ENCODE measurements at places on chromosomes 1 and 21.

DNA sequence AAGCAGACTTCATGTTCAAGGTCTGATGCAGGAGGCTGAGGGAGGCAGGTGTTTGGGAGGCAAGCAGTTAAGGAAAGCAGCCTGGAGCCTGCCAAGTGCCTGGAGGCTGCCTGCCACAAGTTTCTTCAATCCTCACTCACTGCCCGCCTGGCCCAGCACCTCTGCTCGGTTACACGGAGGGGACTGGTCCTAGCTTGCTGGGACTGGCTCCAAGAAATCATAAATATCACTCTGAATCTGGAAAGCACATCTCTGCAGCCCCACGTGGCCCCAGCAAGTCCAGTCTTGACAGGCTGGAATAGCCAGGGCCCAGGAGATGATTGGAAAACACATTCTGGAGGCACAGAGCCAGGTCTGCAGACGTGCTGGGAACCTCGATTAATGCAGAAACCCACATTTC, 83.9 kb downstream of the BCAR3 start:
- DNase-seq, result no peak

- no peak for DNase-seq
These were observed 6.6 kb downstream of the TTC39A start for GRCh38 chr1:51323778-51324177.

GRCh38 chr1:230476622-230477003, 50.5 kb upstream of the PGBD5 start:
- no peak for DNase-seq

- no peak for DNase-seq
These were observed 4.5 kb downstream of the FHL3 start for GRCh38 chr1:38000529-38001455.

DNA sequence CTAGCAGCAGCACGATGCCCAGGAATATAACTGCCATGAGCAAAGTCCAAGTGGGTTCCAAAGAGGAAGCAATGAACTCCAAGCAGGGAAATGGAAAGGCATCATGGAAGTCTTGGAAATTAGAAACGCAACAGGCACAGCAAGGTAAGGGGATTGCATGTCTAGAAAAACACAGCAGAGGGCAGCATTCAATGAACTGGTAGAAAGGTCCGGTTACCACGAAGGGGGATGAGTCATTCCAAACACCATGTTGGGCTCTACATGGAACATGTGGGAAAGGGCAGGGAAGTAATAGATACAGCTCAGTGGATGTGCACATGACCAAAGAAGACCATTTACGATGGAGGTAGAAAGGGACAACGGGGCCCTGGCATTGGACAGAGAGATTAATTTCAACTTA, 36.4 kb downstream of the RXRG start:
- no peak for DNase-seq

- DNase-seq, result no peak
These were observed 14.1 kb downstream of the ENTREP3 start for GRCh38 chr1:155241069-155241679.

- DNase-seq, result no peak
These were observed 884.8 kb upstream of the B3GALT2 start for GRCh38 chr1:194071205-194071604.

DNA sequence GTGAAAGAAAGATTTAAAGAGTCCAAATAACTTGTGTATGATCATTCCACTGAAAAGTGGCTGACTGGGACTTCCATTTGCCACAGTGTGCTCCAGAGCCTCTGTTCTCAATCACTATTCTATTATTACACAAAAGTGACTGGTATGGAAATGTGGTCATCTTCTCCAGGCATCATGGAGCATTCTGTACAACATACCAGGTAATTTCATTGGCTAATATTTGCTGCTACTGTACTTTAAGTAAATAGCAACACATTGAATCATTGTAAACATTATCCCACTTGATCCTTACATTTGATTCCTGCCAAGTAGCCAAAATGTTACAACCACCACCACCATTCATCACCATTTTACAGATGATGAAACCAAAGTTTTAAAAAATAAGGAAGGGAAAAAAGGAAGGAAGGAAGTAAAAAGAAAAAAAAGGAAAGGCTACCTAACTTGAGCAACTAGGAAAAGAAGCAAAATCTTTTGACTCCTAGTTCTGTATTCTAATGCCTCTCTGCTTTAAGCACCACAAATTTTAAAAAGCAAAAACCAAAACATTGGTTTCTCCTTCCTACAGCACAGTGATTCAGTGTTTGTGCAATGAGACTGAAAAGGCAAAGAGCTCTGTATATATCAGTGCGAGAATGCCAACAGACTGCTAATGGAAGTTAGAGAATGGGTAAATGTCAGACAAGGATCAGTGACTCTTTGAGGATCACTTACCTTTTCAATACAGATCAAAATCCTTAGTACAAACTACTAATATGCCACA, 361.4 kb upstream of the PTBP2 start:
- no peak for DNase-seq

DNA sequence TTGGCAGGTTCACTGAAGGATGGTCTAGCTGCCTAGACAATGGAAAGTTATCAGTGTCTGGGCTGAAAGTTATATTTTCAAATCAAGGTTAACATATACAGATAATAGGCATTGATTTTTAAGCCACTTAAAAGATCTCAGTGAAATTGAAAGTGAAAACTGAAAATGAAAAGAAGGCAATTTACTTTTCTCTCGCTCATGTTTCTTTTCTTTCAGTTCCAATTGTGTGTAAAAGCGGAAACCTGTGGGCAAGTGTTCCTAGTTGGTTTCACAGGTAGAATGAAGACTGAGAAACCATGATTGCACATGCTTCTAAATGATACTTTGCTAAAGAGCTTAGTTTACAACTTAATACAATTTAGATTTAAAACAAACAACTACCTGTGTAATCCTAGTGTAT, 383.7 kb downstream of the ZP4 start:
- DNase-seq, result no peak

- DNase-seq, result no peak
These were observed 493.7 kb upstream of the PLXNA2 start for GRCh38 chr1:208737922-208738321.

GRCh38 chr1:88916883-88917282, 25.5 kb upstream of the GTF2B start:
- no peak for DNase-seq

DNA sequence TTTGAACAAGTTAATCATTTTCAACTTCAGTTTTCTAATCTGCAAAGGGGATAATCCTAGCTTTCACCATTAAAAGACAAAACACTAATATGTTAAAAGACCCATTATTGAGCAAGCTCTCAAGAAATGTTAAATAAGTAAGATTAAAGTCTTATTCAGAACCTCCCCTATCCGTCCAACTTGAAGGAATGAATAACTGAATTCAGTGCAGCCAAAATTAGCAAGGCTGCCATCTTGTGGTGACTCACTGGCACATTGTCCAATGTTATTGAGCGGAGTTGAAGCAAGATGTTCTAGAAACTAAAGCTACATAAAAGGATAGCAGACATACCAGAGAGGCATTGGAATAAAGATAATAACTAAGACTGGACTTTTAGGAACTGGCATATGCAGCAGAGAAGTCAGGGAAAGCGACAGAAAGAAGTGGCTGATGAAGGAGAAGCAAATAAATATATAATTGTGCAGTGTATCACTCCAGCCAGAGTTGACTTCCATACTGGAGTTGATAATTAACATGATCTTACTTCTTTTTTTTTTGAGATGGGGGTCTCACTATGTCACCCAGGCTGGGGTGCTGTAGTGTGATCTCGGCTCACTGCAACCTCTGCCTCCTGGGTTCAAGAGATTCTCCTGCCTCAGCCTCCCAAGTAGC, 8.2 kb upstream of the CAP1 start:
- DNase-seq, result no peak

GRCh38 chr1:40079774-40080400, 17.2 kb downstream of the PPT1 start:
- no peak for DNase-seq

GRCh38 chr1:50023292-50024159, at the start of gene AGBL4:
Gene AGBL4 (minus strand): TSS chr1:50023954.
- DNase-seq, result no peak

DNA sequence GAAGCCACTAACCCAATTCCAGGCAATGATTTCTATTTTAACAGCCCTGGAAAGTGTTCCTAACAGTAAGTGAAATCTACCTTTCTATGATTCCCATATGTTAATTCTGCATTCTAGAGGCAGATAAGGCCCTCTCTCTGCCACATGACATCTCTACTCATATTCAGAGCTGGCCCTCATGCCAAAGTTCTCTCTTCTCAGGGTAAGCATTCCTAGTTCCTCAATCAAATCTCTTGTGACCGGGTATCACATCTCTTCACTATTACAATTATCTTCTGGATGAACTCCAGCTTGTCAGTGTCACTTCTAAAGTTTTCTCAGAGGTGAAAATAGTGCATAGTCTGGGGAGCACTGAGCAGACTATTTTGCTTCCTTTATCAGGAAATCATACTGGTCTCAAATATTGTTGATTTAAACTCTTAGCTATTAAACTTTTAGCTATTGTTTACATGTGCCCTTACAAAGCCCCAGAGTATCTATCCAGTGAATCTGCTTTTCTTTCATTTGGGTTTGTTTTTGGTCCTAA, 66.4 kb upstream of the TNFSF18 start:
- no peak for DNase-seq

DNA sequence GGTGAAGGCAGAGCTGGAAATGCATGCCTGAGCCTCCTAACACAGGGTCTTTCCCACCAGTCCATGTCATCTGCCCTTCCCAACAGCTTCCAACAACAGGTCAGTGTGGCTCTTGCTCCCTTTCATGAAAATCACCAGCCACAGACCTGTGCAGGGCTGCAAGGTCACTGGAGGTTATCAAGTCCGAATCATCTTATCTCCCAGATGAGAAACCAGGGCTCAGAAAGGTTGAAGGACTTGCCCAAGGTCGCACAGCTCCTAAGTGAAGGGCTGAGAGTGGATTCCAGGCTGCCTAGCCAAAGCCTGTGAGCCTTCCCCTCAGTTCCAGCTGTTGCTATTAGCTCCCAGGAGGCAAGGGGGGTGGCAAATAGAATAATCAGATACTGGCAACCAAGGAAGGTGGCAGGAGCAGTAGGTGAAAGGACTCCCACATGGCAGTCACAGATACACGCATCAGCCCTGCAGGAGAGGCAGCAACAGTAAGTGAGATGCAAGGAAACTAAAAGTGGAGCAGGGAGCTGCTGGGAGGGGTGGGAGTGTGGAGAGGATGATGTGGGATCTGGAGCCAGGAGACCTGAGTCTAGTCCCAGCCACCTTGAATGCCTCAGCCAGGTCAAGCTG, 74.2 kb downstream of the SSBP3 start:
- no peak for DNase-seq

- no peak for DNase-seq
These were observed 31.9 kb downstream of the SPTA1 start for GRCh38 chr1:158654571-158654970.

- DNase-seq, result no peak
These were observed 4.6 kb upstream of the TMEM269 start for GRCh38 chr1:42780176-42780575.

DNA sequence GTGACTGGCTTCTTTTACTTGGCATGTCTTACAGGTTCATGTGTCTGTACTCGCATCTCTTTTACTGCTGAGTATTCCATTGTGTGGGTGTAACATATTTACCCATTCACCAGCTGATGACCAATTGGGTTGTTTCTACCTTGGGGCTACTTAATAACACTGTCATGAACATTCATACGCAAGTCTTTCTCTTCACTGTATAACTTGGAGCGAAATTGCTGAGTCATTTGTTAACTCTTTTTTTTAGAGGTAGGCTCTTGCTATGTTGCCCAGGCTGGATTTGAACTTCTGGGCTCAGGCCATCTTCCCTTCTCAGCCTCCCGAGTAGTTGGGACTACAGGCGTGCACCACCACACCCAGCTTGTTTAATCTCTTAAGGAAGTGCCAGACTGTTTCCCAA, 6.5 kb downstream of the PYCR2 start:
- no peak for DNase-seq

GRCh38 chr1:6785728-6786505, 663 bp downstream of the CAMTA1 start:
- DNase-seq, result no peak

DNA sequence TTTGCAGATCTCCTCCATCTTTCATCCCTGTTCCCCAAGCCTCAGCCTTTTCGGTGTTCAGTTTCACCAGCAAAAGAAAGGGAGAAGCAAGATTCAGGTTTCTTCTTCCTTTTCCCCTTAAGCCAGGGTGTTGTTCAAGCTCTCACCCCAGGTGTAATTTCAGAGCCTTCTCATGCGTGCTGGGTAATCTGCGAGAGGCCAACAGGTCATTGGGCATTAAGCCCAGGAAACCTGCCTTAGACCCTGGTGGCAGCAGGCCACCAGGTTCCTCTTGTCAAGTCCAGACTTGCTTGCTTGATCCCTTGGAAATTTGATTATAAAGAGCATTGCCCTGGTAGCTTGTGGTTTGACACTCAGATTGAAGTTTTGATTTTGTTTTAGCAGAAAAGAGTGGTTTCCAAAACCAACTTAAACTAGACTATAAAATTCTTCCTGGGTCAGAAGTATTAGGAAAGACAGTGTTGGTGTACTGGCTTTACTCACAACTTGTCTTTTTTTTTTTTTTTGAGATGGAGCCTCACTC, 6.9 kb downstream of the AKR1A1 start:
- no peak for DNase-seq

DNA sequence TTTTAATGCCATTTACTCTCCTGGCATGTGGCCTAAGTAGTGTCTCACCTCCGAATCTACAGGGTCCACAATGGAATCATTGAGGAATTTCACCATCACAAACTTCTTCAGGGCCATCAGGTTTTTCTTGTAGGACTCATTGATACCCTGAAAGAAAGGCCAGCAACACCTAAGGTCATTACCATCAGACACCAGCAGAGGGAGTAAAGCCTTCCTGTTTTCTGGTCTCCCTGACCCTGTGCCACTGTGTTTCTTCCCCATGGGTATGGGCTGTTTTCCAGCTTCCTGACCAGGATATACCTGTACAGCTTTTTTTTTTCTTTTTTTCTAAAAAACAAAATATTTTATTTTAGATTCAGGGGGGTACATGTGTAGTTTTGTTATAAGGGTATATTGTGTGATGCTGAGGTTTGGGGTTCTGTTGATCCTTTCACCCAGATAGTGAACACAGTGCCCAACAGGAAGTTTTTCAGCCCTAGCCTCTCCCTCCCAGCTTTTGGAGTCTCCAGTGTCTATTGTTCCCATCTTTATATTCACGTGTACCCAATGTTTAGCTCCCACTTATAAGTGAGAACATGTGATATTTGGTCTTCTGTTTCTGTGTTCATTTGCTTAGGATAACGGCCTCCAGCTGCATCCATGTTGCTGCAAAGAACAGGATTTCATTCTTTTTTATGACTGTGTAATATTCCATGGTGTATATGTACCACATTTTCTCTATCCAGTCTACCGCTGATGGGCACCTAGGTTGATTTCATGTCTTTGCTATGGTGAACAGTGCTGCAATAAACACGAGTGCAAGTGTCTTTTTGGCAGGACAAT, 18.3 kb downstream of the PPT1 start:
- no peak for DNase-seq

DNA sequence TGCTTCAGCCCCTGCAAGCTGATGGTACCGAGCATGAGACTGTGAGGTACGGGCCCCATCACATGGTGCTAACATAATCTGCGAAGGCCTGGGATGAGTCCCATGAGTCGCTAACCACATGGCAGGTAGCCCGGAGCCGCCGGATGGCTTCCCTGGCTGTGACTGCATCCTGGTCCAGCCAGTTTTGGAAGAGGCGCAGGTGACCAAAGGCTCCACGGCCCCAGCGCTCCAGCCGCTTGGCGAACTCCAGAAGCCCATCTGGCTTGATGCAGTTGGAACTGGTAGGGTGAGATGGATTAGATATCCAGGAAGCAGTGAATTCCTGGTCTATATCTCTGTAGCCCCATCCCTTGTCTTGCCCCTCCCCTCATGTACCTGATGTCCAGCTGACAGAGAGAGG, 24.6 kb downstream of the LRRC41 start:
- DNase-seq, result no peak

Data from GM04503 (cell line).